ENCODE measurements at places on chromosomes 2 and 18.
A peak's percentile ranks its signal among the peaks of the same experiment; 100 is the strongest.

- DNase-seq, result no peak
Observed at GRCh38 chr2:19124135-19124534, 234.3 kb downstream of the OSR1 start.

GRCh38 chr18:388200-388599, 112.3 kb downstream of the COLEC12 start:
- no peak for DNase-seq

GRCh38 chr2:219243291-219243761, 1.9 kb downstream of the GLB1L start:
- DNase-seq, result no peak

- no peak for DNase-seq
Observed at GRCh38 chr2:205462681-205463345, 219.5 kb upstream of the NRP2 start.

GRCh38 chr2:109453371-109453995, 160.3 kb downstream of the SEPTIN10 start:
- no peak for DNase-seq

DNA sequence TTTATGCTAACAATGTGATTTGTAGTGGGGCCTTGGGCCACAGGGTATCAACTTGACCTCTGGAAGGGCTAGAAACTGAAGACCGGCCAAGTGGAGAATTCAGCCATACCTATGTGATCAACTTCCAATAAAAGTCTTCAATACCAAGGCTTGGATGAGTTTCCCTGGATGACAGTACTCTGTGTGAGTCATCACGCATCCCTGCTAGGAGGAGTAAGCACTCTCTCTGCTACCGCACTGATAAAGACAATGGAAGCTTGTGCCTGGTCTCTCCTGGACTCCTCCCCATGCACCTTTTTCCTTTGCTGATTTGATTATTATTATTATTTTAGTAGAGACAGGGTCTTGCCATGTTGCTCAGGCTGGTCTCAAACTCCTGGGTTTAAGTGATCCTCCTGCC, 58.1 kb downstream of the SKA1 start:
- DNase-seq, result no peak

DNA sequence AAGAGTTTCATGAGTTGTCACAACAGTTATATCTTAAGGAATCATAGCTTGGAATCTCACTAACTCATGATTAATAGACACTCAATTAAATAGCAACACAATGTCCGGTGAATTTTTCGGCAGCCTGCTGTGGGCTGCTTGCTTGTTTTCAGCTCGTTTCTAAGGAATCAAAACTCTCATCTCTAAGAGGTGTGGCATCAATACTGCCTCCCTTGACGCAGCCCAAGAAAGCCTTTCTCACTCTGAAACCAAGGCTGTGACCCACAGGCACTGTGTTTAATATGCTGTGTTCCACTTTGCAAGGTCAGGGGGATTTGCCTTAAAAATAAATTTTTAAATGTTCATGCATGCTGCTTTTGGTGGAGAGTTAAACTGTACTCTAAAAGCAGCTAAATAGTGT, 5.4 kb downstream of the DCC start:
- DNase-seq, result no peak

DNA sequence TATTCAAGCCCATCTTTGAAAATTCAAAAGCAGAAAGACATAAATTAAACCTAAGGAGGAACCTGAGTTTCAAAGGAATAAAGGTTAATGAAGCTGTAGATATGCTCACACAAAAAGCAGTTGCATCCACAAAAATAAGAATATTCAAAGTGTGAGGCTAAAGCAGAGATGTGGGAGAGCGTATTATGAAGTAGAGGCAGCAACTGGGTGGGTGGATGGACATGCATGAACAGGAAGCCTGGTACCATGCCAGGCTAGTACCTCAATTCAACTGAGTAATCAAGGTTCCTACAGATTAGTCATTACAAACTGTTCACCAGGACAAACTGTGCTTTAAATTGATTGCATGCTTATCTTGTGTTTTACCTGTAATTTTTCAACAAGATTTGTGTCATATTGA, 330.0 kb upstream of the PKDCC start:
- DNase-seq, result no peak

- peak; percentile 68 for DNase-seq
Observed at GRCh38 chr2:241882091-241882625, 12.6 kb downstream of the RTP5 start.
